ENCODE measurements at places on chromosomes 12 and 14.

DNA sequence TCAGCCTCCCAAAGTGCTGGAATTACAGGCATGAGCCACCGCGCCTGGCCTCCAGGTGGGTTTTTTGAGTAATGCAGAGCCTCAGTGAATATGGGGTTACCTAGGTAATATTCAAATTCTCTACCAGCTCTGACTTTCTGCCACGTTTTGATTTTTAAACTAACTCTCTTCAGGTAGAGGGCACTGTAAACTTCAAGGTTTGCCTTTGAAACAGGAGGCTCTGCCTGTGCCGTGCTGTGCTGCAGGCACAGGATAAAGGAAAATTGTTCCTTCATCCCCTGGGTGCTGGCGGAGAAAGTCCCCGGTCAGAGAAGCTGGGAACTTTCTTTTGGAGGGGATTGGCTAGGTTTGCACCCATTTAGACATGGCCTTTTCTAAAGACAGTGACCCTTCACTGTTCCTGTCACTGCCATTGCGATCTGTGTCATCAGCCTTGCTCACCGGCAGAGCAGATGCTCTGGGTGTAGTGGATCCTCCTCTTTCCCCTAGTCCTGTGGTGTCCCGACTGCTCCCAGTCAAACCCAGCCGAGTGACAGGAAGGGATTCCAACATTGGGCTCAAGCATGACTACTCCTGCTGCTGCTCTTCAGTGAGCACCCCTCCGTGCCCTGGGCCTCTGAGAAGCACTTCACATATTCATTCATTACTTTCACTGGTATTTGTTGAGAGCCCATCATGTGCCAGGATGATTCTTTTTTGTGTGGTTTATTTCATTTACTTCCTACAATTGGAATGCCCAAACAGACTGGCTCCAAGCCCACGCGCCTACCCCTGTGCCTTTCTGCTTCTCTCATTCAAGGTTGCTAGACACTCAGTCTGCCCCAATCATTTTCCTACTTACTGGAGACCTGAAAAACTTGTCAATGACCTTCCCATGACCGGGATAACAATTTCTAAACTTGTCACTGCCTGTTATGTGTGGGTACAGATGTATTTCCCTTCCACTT lies 103.6 kb downstream of the TMEM30B start:
- DNase-seq, result no peak

- no peak for DNase-seq
Measured at GRCh38 chr14:64992328-64992885, 5.7 kb downstream of the FNTB start.

DNA sequence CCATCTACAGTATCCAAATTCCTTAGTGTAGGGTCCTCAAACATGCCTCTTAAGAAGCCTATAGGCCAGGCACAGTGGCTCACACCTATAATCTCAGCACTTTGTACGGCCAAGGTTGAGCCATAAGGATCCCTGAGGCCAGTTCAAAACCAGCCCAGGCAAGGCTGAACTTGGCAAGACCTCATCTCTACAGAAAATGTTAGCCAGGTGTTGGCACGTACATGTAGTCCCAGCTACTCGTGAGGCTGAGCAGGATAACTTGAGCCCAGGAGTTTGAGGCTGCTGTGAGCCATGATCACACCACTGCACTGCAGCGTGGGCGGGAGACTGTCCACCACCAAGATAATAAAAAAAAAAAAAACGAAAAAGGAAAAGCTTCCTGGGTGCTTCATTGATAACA lies 6.8 kb downstream of the CCDC59 start:
- no peak for DNase-seq

- no peak for DNase-seq
Measured at GRCh38 chr14:38718519-38718918, 384.5 kb downstream of the SEC23A start.

- no peak for DNase-seq
Measured at GRCh38 chr12:4068981-4069669, 195.9 kb upstream of the PARP11 start.

DNA sequence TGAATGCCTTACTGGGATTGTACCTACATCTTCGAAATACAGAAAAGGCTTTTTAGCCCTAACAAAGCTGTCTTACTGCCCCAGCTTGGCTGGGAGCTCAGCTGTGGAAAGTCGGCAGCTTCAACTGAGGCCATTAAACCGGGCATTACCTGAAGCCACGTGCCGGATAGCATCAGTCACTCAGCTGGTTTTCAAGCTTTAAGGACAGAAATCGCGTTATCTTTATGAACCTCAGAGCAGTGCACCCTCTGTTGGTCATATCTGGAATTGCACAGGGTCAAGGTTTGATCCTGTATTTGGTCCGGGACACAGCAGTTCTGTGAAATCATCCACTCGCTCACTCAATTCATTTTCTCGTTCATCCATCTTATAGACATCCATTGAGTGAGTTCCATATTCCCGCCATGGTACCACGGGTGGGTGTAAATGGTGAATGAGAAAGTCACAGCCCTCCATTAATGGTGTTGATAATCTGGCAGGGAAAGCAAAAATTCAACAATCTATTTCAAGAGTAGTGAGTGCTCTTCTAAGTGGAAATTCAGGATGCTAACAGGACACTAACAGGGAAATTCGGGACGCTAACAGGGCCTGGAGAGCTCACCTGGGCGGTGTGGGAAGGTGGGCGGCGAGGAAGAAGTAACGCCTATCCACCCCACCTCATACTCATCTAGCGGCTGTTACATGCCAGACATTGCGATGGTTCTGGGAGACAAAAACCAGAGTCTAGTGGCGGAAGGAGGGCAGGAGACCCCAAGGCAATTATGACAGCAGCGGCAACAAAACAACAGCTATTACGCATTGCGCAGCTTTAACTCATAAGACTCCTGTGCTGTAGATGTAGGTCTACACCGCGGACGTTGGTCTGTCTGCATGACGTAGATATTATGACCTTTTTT lies 60.6 kb upstream of the TCL1A start:
- peak; percentile 67 for DNase-seq

- no peak for DNase-seq
Measured at GRCh38 chr12:128408669-128409068, 141.7 kb downstream of the TMEM132C start.

DNA sequence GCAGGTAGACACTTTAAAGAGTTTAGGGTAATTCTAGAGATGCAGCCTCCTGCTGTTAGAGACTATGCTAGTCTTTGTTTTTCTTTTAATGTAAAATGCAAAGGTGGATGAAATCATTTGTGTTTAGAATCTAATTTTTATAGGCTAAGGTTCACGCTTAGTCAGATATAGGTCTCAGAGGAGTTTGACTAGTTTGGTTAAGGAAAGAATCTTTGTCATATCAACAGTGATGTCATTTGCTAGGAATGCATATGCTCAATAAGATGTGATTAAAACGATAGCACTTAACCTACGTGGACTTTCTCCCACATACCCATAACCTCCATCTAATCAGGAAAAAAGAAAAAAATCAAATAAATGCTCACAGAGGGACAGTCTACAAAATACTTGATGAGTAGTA lies 859.3 kb upstream of the ATXN7L3B start:
- no peak for DNase-seq

- no peak for DNase-seq
Measured at GRCh38 chr12:100643246-100643645, 69.8 kb downstream of the GAS2L3 start.

Data from hematopoietic multipotent progenitor cell treated with erythropoietin and hydrocortisone succinate and interleukin-3 and kit ligand, for 15 days (in vitro differentiated cells).